DMS53 (cell line): ENCODE measurements at places on chromosomes 2 and 18.

GRCh38 chr2:180730976-180731375 lies 249.4 kb upstream of the UBE2E3 start:
- DNase-seq: peak; percentile 73

DNA sequence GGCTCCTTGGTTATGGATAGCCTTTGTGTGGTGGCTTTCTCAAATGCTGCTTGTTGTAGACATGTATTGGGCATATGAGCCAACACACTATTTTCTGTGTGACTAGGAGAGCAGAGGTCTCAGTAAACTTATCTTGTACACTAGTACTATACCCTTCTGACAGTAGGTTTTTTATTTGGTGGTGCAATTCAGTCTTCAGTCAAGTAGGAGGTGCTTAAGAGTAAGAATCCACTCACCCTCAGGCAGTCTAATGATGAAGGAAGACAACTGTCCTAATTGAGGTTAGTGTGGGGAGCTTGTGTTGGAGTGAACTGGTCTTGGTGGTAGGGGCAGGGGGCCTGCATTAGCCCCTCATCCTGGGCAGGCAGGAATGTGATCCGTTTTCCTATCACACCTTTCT lies 164.0 kb downstream of the SLC4A10 start:
- DNase-seq: no peak

- no peak for DNase-seq
Measured at GRCh38 chr18:41226186-41226585, 728.8 kb upstream of the PIK3C3 start.

- no peak for DNase-seq
Measured at GRCh38 chr2:223941579-223942277, 3.4 kb downstream of the WDFY1 start.

DNA sequence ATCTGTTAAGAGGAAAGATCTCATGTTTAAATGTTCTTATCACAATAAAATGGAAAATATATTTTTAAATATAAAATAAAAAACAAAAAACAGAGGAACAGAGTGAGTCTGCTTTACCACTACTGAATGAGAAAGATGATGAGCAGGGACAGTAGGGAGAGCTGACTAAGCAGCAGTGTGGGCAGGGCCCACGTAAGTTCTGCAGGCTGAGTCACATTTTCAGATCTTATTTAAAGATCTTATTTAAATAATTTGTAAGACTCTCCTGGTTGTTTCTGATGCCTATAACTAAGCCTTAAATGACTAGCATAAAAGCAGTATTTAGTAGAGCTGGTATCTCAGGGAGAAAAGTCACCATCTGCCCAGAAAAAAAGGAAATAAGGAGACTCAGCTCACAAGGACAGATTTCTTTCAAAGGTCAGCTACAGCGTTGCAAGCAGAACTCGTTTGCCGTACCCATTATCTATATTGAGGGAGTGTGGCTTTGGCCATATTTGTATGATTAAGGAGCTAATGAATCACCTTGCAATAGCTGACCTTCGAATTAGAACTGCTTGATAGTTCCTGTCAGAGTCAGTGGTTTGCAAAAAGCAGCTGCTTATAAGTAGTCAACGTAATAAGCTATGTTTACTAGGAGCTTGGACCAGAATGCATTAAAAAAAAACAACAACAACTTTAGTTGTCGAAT lies 322.1 kb upstream of the CHAC2 start:
- DNase-seq: no peak

GRCh38 chr2:36287363-36288275 lies 68.0 kb upstream of the CRIM1 start:
- DNase-seq: peak; percentile 17

GRCh38 chr2:211128287-211128686 lies 571.9 kb downstream of the CPS1 start:
- no peak for DNase-seq

- no peak for DNase-seq
Measured at GRCh38 chr2:60715561-60715960, 40.5 kb upstream of the PAPOLG start.

DNA sequence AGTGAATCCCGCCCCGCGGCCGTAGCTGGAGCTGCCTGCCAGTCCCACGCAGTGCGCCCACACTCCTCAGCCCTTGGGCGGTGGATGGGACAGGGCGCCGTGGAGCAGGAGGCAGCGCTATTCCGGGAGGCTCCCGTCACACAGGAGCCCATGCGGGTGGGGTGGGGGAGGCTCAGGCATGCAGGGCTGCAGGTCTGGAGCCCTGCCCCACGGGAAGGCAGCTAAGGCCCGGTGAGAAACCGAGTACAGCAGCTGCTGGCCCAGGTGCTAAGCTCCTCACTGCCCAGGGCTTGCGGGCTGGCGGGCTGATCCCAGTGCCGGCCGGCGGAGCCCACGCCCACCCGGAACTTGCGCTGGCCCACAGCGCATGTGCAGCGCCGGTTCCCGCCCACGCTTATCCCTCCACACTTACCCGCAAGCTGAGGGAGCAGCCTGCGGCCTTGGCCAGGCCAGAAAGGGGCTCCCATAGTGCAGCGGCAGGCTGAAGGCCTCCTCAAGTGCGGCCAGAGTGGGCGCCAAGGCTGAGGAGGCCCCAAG lies 1152.8 kb upstream of the CELF4 start:
- DNase-seq: peak; percentile 79

GRCh38 chr2:23867449-23867848 lies 59.5 kb downstream of the ATAD2B start:
- no peak for DNase-seq

GRCh38 chr2:66239655-66240054 lies 195.3 kb upstream of the MEIS1 start:
- no peak for DNase-seq

DNA sequence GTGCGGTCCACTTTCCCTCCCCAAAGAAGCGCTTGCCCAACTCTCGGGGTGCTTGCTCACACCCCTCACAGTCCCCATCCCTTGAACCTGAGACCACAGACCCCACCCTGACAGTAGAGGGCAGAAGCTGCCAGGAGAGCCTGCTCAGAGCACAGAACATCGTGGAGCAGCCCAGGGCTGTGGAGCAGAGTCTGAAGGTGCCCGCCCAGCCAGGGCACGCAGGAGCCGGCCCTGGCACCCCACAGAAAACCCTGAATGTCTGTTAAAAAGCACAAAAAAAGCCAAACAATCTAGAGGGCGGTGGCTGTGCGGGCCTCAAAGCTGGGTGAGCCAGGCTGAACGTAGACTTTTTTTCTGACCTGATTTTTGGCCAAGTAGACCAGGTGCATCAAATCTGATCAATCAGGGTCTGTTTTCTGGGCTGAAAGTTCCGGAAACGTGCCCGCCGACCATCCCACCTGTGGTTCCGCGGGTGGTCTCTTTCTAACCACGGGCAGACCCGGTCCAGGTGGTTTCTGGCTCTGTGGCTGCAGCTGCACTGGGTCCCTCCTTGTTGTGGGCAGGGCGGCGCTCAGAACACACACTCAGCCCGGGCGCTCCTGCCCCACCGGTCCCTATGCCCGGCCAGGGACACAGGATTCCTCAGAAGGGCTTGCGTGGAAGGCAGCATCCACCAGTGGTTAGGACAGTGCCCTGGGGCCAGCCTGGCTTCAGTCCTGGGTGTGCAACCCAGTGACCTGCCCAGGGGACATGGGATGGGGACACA lies 66.3 kb downstream of the SLC66A2 start:
- DNase-seq: no peak

DNA sequence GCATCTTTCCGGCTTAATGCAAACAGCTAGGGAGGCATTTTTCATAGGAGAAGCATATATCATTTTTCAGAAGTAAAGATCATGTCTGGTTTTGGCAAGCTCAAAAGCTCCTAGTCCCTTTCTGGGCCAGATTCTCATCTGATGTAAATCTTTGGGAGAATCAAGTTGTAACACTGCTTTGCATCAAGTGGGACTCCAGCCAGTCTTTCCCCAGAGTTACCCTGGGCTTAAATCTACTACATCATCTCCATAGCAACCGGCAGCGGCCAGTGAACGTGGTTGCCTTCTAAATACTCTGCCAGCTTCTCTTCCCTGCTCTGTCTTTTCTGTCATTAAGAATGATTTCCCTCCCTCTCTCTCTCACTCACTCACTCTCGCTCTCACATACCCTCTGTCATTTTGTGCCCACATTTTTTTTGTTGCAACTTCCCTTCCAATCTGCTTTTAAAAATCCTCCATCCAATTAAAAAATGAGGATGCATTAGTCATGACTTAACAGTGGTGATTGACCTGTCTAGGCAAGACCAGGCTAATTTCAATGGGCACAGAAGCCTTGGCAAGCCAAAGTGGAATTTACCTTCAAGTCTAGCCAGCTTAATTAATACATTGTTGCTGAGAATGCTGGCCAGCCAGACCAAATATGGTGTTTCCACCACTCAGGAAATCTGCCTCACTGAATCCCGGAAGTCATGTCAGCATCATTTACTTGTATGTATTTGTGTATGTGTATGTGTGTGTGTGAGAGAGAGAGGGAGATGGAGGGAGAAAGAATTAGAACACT lies 93.0 kb downstream of the NRP2 start:
- peak; percentile 32 for DNase-seq

- DNase-seq: no peak
Measured at GRCh38 chr2:158796652-158797051, 1.5 kb downstream of the DAPL1 start.

- no peak for DNase-seq
Measured at GRCh38 chr18:77140439-77141109, 8.0 kb upstream of the MBP start.
